ENCODE measurements at places on chromosomes 6 and 20.
A peak's percentile ranks its signal among the peaks of the same experiment; 100 is the strongest.

GRCh38 chr6:77650098-77650663, 2.7 kb upstream of the MEI4 start:
- peak; percentile 34 for DNase-seq

GRCh38 chr6:155378276-155378675, 64.0 kb upstream of the TFB1M start:
- DNase-seq, result no peak

GRCh38 chr6:83424392-83425018, 6.3 kb downstream of the ME1 start:
- DNase-seq, result no peak

DNA sequence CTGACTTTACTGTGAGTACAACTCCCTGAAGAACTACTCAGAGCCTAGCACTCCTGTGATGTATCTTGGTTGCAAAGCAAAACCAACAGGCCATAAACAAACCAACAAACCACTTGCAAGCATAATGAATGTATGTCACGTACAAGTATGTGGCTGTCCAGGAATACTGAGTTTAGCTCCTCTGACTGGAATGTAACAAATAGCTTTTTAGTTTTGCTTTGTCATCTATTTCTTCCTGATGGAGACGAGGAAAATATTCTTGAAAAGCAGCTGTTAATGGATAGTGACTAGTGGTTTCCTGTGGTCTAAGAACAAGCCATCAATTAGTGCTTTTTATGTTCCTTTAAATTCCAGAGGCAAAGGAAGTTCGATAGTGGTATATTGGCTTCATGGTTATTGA, 101.9 kb upstream of the LY86 start:
- DNase-seq, result no peak

- DNase-seq, result no peak
Measured at GRCh38 chr6:111541682-111542065, 58.7 kb upstream of the REV3L start.

DNA sequence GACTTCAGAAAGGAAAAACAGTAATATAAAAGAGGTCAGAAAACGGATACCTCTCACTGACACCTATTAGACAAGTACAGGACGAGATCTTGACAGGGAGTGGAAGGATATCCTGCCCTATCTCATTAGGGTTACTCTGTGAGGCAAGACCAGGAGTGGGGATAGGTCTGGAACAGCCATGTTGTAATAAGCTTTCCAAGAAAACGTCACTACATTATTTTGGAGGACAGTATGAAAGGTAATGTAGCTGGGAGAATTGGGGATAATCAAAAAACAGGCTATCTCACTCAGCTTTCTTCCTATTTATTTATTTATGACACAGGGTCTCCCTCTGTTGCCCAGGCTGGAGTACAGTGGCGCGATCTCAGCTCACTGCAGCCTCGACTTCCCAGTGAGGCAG, 25.3 kb downstream of the HMGN4 start:
- no peak for DNase-seq

GRCh38 chr6:22668307-22668706, 98.9 kb downstream of the HDGFL1 start:
- no peak for DNase-seq
